ENCODE measurements at places on chromosomes 3 and 15. TPM values are rescaled to one million over a fixed set of nuclear protein-coding genes. Genes with fewer than 3 reads are reported as not detected.
A peak's percentile ranks its signal among the peaks of the same experiment; 100 is the strongest.

- H3K36me3 ChIP-seq: peaks cover 84% of the 10 kb centered on the region
- no peaks in the 10 kb centered on the region for H3K4me1 ChIP-seq
- H3K4me3 ChIP-seq: no peak overlapping the region
- no peak for DNase-seq
- no peak overlapping the region for H3K27ac ChIP-seq
These were observed 63.2 kb downstream of the IQGAP1 start for GRCh38 chr15:90451053-90451850.

DNA sequence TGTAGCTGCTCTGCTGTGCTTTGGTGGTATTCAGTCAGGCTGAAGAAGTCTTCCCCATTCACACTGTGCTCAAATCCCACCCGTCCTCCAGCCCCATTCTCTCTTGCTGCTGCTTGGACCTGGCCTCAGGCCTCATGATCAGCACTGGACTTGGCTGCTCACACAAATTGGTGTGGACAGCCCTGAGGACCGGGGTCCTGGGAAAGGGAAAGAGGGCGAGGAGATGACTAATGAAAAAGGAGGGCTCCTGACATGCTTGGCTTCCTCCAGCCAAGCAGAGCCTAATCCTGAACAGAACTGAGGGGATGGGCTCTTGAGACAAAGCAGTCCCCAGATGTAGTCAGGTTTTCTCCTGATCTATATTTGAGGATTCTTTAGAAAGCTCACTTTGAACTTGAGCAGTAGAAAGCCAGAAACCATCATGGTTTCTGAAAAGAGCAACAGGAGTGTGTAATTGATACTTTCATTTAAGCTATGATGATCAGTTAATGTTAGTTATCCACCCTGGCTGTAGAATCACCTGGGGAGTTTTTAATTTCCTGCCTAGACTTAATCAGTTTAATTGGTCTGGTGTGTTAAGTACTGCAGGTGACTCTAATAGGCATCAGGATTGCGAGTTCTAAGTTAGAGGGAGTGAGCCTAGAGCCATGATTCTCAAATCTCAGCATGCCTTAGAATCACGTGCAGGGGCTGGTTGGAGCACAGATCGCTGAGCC, 79.4 kb upstream of the THBS1 start:
- H3K4me1 ChIP-seq: no peaks in the 10 kb centered on the region
- H3K4me3 ChIP-seq: no peak overlapping the region
- DNase-seq: no peak
- H3K27me3 ChIP-seq: no peaks in the 10 kb centered on the region
- H3K27ac ChIP-seq: no peak overlapping the region

DNA sequence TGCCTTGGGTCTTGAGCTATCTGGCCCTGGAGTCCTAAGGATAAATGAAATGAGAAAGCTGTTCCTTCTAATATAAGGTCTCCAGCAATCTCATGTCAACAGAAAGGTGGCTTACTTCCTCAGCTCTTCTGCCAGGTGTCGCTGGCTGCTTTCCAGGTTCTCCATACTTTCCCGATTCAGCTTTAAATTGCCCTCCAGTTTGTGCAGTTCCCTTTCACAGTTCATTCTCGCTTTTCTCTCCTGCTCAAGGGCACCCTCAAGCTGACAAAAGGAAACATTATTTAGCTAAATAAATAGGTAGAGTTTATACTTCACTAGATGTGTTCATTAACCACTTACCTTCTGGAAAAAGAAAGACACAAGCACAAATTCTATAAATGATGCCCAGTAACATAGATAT, 73.0 kb downstream of the MYH15 start:
- no peaks in the 10 kb centered on the region for H3K4me1 ChIP-seq
- no peak overlapping the region for H3K4me3 ChIP-seq
- no peaks in the 10 kb centered on the region for H3K27me3 ChIP-seq
- H3K27ac ChIP-seq: no peak overlapping the region

- no peaks in the 10 kb centered on the region for H3K4me1 ChIP-seq
- no peaks in the 10 kb centered on the region for H3K36me3 ChIP-seq
- no peak overlapping the region for H3K27ac ChIP-seq
- H3K27me3 ChIP-seq: no peaks in the 10 kb centered on the region
- DNase-seq: no peak
- H3K4me3 ChIP-seq: no peak overlapping the region
These were observed 71.7 kb downstream of the TBC1D5 start for GRCh38 chr3:17670749-17671148.

DNA sequence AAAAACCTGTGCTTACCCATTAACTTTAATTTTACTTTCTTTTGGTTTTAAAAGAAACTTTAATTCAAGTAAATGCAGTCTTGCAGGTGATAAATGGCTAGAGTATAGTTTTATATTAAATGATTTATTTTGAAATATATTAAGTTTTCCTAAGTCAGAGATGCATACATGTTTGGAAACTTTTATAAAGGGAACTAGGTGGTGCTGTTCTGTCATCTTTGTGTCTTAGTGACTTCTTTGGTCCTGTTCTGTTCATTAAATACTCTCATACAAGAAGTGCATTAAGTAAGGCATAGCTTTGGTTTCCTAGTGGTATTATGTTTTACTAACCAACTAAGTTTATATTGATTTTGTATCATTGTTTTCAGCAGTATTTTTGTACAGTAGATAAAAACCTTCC, 15.6 kb downstream of the CADM2 start:
- H3K36me3 ChIP-seq: no peaks in the 10 kb centered on the region
- H3K27ac ChIP-seq: no peak overlapping the region
- H3K4me3 ChIP-seq: no peak overlapping the region
- H3K27me3 ChIP-seq: no peaks in the 10 kb centered on the region
- H3K4me1 ChIP-seq: no peaks in the 10 kb centered on the region
- no peak for DNase-seq

- no peaks in the 10 kb centered on the region for H3K36me3 ChIP-seq
- DNase-seq: no peak
- H3K4me1 ChIP-seq: no peaks in the 10 kb centered on the region
- H3K4me3 ChIP-seq: no peak overlapping the region
- no peaks in the 10 kb centered on the region for H3K27me3 ChIP-seq
- H3K27ac ChIP-seq: no peak overlapping the region
These were observed 90.5 kb downstream of the LRRC28 start for GRCh38 chr15:99341786-99342185.

- H3K4me1 ChIP-seq: no peaks in the 10 kb centered on the region
- no peaks in the 10 kb centered on the region for H3K36me3 ChIP-seq
- H3K4me3 ChIP-seq: no peak overlapping the region
- no peak for DNase-seq
- H3K27me3 ChIP-seq: no peaks in the 10 kb centered on the region
These were observed 33.8 kb downstream of the TXNRD3 start for GRCh38 chr3:126621171-126621570.

DNA sequence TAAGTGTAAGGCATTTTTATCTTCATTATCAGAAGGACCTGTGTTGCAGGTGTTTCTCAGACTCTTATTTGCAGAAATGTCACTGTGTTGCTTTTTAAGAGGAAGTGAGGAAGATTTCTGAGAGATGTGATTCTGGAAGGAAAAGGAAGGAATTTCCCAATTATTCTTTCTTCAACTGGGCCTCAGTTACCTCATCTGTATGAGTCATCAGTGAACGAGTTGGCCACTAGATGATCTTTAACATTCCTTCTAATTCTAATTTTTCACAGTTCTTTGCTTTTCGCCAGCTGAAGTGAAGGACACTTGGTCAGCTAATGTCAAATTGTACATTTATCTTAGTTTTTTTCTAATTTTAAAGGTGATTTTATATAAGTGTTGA, 28.9 kb downstream of the CLEC3B start:
- H3K4me1 ChIP-seq: peaks cover 5% of the 10 kb centered on the region
- H3K27me3 ChIP-seq: peaks cover under 1% of the 10 kb centered on the region
- no peak for DNase-seq
- no peak overlapping the region for H3K4me3 ChIP-seq
- no peaks in the 10 kb centered on the region for H3K36me3 ChIP-seq

- no peak overlapping the region for H3K4me3 ChIP-seq
- H3K27me3 ChIP-seq: no peaks in the 10 kb centered on the region
- peak; percentile 64 for DNase-seq
- H3K27ac ChIP-seq: no peak overlapping the region
- peaks cover 37% of the 10 kb centered on the region for H3K4me1 ChIP-seq
- H3K36me3 ChIP-seq: no peaks in the 10 kb centered on the region
These were observed 6.9 kb downstream of the SHF start for GRCh38 chr15:45180648-45181436.

GRCh38 chr3:48226939-48227338, 3.6 kb downstream of the CAMP start:
- H3K4me1 ChIP-seq: peaks cover 3% of the 10 kb centered on the region
- no peaks in the 10 kb centered on the region for H3K36me3 ChIP-seq
- no peak overlapping the region for H3K4me3 ChIP-seq
- no peak overlapping the region for H3K27ac ChIP-seq

GRCh38 chr3:64802460-64802859, 114.7 kb upstream of the ADAMTS9 start:
- DNase-seq: no peak
- H3K4me3 ChIP-seq: no peak overlapping the region
- H3K27me3 ChIP-seq: no peaks in the 10 kb centered on the region
- H3K36me3 ChIP-seq: no peaks in the 10 kb centered on the region

DNA sequence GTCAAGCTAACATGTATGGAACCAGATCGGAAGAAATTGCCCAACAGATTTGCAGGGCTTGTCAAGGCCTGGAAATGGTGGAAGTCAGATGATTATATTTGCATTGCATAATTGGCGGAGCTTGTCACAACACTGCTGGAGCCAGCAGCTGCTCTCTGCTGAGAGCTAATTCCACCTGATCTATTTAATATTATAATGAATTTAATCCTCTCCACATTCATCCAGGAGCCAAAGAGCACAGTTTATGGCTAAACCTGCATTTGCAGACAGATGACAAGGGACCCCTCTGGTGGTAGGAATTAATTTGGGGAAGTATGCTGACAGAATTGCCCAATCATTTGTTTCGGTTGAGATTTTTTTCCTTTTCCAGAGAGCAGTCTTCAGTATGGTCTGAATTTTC, 730.2 kb downstream of the TUSC7 start:
- no peak overlapping the region for H3K4me3 ChIP-seq
- no peak overlapping the region for H3K27ac ChIP-seq
- no peaks in the 10 kb centered on the region for H3K27me3 ChIP-seq
- no peak for DNase-seq
- no peaks in the 10 kb centered on the region for H3K36me3 ChIP-seq

GRCh38 chr3:150905746-150906145, 507 bp upstream of the MINDY4B start:
- H3K4me1 ChIP-seq: no peaks in the 10 kb centered on the region
- DNase-seq: no peak
- no peak overlapping the region for H3K27ac ChIP-seq
- H3K4me3 ChIP-seq: no peak overlapping the region
- no peaks in the 10 kb centered on the region for H3K27me3 ChIP-seq
- H3K36me3 ChIP-seq: no peaks in the 10 kb centered on the region

GRCh38 chr3:101676765-101677435, at the start of gene ZBTB11:
Gene ZBTB11 (minus strand): TSS chr3:101677132. CDS start chr3:101676914, 218 bp downstream.
- peak within 1 kb of the TSS; percentile 88 for H3K4me3 ChIP-seq
- peaks cover 75% of the 10 kb centered on the region for H3K4me1 ChIP-seq
- peaks cover 23% of the 10 kb centered on the region for H3K36me3 ChIP-seq
- no peaks in the 10 kb centered on the region for H3K27me3 ChIP-seq

- H3K27me3 ChIP-seq: no peaks in the 10 kb centered on the region
- no peak for DNase-seq
- no peaks in the 10 kb centered on the region for H3K36me3 ChIP-seq
- H3K4me3 ChIP-seq: peak overlapping the region; percentile 82
- peaks cover 42% of the 10 kb centered on the region for H3K4me1 ChIP-seq
- peak overlapping the region; percentile 95 for H3K27ac ChIP-seq
These were observed 891 bp upstream of the NR1D2 start for GRCh38 chr3:23944007-23944783.

The CNOT10 gene
- 46.4 TPM for total RNA-seq

The GOLGA8T gene
- total RNA-seq: 1.1 TPM

The RPUSD2 gene
- total RNA-seq: 9.5 TPM

The VGLL3 gene
- total RNA-seq: 6.0 TPM

The ILDR1 gene
- total RNA-seq: 0.60 TPM

The GALNT15 gene
- 48.6 TPM for total RNA-seq

The FBXW12 gene
- not detected for total RNA-seq

Data from spleen (tissue), 13 donors.